AG08396 (cell line): ENCODE measurements at places on chromosomes 13 and 19.

DNA sequence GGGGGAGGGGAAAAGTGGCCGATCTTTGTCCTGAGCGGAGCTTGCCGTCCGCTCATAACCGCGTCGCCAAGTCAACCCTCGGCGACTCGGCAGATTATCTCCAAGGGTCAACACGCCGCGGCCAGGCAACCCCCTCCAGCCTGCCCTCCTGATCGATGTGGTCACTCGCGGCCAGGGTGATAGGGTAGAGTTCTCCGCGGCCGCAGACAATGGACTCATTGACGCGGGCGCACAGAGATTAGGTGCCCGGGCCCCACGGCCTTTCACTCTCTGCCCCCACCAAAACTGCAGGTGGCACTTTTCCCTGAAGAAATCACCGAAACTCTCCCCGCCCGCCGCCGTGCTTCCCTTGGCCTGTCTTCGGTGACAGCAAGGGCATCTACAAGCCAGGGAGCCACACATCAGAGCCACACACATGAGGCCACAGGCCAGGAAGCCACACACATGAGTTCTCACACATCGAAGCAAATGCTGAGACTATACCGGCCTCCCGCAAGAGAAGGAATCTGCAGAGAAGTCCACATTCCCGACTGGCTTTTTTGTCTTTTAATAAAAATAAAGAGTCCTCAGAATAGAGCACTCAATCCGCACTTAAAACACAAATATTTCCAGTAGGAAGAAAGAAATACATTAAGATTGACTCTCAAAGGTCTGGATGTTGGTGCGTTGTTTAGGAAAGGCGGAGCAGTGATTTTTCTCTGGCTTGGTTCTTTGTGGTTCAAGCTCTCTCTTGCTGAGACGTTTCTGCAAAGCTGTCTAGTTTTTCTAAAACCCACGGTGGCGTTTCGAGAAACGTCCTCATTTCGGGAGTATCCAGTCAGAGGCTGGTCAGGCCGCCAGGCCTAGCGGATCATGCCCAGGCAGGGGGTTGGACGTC is 1.5 kb upstream of the PDX1 start:
- no peak for DNase-seq

- DNase-seq: no peak
Measured at GRCh38 chr13:72383646-72384045, 343.8 kb downstream of the MZT1 start.

GRCh38 chr13:20425819-20426219 is 99.8 kb downstream of the CRYL1 start:
- DNase-seq: no peak

DNA sequence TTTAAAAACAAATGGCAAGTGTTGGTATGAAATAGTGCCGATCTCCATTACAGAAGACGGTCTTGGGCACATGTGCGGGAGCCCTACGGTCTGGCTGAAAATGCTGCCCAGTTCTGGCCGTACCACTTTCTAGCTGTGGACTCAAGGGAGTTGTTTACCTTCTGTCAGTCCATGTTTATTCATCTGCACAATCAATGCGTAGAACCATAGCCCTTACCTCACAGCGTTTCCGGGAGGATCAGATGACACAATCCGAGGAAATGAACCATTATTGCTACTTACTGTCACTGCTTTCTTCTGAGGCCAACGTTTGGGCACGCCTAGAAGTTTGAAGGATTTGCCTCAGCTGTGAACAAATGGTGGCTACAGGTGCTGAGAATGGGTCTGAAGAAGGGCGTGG is 31.2 kb downstream of the GADD45B start:
- peak; percentile 55 for DNase-seq

DNA sequence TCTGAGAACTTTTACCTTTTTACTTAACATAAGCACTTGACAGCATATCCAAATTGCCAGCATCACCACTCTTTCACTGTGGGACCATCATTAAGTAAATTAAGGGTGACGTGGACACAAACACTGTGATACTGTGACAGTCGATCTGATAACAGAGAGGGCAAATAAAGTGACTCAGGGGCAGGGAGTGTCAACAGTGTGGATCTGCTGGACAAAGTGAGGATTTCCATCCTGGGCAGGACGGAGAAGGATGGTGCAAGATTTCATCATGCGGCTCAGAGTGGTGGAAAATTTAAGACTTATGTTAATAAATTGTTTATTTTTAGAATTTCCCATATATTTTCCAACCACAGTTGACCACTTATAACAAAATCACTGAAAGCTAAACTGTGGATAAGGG is 60.0 kb upstream of the WDFY2 start:
- no peak for DNase-seq

GRCh38 chr13:114124431-114124830 is 8.0 kb downstream of the RASA3 start:
- no peak for DNase-seq

DNA sequence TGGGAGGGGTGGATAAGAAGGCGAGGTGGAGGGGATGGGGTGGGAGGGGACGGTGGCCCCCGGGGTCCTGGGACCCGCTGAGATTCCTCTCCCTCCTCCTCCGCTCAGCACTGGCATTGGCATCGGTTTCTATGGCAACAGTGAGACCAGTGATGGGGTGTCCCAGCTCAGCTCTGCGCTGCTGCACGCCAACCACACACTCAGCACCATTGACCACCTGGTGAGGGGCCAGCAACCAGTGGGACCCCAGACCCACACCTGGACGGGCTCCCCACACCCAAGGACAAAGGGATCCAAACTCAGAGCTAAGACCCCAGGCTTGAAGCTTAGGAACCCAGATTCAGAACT is 5.9 kb downstream of the TTYH1 start:
- no peak for DNase-seq

DNA sequence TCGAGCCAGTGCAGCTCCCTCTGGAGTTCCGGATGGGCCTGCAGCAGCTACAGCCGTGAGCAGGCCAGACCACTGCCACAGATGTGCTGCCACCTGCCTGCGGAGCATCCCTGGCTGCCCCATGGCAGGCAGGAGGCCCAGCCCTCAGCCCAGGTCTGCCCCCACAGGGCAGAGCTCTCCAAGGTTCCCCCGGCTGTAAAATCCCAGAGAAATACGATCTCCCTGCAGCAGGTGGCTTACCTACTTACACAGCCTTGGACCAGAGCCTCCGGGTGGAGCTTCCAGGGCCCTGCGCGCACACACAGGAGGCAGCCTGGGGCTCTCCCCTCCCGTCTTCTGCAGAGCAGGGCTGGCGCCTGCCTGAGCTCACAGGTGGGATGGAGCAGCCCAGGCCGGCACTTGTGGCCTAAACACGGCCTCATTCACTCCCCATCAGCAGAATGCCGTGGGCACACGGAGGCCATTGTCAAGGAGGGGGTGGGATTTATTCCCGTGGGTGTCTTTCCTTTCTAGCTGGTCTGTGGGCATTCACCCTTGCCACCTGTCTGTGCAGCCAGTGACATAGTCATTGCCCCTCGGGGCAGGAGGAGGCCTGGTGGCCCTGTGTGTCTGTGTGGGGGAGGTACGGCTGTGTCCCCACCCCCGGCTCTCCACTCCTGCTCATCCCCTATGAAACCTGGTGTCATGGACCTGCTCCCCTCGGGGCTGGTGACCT is 118.0 kb downstream of the KDM4B start:
- DNase-seq: no peak

DNA sequence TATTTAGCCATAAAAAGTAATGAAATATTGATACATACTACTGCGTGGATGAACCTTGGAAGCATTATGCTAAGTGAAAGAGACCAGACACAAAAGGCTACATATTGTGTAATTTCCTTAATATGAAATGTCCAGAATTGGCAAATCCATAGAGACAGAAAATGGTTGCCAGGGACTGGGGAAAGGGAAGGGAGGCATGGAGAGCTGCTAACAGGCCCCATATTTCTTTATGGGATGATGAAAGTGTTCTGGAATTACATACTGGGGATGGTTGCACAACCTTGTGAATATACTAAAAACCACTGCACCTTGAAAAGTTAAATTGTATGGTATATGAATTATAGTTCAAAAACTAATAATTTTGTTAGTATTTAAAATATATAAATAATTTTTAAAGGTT is 3.6 kb downstream of the IFT88 start:
- DNase-seq: no peak

GRCh38 chr13:77846173-77846572 is 72.5 kb downstream of the EDNRB start:
- DNase-seq: no peak

GRCh38 chr13:73520566-73521289 is 461.9 kb downstream of the KLF5 start:
- no peak for DNase-seq

- no peak for DNase-seq
Measured at GRCh38 chr19:43541920-43542650, 9.1 kb downstream of the ZNF575 start.

- no peak for DNase-seq
Measured at GRCh38 chr13:74625541-74625940, 491.3 kb upstream of the KLF12 start.

GRCh38 chr19:58098682-58098998 is 609 bp upstream of the ZSCAN18 start:
- no peak for DNase-seq

DNA sequence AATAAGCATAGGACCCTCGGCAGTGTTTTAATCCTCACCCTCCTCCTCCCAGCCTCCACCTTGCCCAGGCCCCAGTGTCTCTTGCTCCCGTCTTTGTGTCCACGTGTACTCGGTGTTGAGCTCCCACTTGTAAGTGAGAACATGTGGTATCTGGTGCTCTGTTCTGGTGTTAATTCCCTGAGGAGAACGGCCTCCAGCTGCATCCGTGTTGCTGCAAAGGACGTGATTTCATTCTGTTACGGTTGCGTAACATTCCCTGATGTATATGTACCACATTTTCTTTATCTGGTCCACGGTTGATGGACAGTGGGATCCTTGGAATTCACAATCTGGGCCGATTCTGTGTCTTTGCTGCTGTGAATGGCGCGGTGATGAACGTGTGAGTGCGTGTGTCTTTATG is 44.7 kb upstream of the TFDP1 start:
- no peak for DNase-seq

DNA sequence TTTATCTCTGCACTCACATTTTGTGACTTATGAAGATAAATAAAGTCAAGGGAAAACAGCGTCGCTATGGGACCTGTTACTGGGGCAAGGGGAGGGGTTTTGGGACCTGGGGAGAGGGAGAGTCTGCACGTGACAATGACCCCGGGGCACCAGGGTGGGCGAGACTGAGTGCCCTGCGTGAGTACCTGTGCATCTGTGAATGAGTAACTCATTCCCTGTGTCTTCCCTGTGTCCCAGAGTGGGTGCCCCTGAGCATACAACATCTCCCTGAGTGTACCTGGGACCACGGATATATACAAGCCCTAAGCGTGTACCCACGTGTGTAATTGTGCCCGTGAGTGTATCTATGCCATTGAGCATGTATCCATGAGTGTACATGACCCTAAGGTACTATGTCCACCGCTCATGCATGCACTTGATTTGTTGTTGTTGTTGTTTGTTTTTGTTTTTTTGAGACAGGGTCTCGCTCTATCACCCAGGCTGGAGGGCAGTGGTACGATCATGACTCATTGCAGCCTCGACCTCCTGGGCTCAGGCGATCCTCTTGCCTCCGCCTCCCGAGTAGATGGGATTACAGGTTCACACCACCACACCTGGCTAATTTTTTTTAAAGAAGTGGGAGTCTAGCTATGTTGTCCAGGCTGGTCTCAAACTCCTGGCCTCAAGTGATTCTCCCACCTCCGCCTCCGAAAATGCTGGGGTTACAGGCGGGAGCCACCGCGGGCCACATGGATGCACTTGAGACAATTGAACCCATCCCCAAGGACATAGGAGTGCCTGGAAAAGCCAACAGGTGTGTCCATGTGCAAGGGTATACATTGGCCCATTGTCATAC is 645 bp upstream of the TRAPPC5 start:
- DNase-seq: no peak

GRCh38 chr13:43272851-43273250 is 249.5 kb downstream of the DNAJC15 start:
- DNase-seq: no peak

GRCh38 chr13:42747399-42747873 is 33.9 kb upstream of the FAM216B start:
- DNase-seq: peak; percentile 75

DNA sequence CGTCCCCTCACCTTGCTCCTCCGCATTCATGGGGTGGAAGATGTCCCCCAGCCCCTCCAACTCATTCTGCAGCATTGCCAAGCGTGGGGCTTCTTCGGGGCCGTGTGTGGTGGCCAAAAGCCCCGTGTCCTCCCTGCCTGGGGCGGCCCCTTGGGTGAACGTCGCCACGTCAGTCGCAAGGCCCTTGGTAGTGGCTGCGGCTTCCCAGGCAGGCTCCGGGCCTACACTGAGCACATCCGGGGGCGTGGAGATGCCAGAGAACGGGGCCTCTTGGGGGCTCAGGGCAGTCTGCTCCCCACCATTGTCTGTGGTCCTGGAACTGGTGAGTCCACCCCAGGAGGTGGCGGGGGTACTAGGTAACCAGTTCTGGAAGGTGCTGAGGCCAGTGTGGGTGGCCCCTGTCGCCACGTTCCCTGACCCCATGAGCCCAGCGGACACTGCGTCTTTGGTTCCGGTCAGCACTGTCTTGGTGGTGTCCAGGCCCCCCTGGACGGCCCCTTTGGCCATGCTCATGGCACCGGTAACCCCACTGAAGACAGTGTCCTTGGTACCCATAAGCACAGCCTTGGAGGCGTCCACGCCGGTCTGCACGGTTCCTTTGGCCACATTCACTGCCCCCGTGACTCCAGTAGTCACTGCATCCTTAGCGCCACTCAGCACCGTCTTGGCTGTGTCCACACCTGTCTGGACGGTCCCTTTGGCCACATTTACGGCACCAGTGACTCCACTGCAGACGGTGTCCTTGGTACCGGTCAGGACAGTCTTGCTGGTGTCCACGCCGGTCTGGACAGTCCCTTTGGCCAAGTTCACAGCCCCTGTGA is 7.6 kb downstream of the PLIN4 start:
- DNase-seq: no peak

GRCh38 chr13:99860745-99861144 is 110.8 kb downstream of the ZIC5 start:
- no peak for DNase-seq

GRCh38 chr13:80074143-80074752 is 266.7 kb downstream of the SPRY2 start:
- DNase-seq: no peak

GRCh38 chr13:111537115-111537728 is 216.8 kb downstream of the TEX29 start:
- no peak for DNase-seq

DNA sequence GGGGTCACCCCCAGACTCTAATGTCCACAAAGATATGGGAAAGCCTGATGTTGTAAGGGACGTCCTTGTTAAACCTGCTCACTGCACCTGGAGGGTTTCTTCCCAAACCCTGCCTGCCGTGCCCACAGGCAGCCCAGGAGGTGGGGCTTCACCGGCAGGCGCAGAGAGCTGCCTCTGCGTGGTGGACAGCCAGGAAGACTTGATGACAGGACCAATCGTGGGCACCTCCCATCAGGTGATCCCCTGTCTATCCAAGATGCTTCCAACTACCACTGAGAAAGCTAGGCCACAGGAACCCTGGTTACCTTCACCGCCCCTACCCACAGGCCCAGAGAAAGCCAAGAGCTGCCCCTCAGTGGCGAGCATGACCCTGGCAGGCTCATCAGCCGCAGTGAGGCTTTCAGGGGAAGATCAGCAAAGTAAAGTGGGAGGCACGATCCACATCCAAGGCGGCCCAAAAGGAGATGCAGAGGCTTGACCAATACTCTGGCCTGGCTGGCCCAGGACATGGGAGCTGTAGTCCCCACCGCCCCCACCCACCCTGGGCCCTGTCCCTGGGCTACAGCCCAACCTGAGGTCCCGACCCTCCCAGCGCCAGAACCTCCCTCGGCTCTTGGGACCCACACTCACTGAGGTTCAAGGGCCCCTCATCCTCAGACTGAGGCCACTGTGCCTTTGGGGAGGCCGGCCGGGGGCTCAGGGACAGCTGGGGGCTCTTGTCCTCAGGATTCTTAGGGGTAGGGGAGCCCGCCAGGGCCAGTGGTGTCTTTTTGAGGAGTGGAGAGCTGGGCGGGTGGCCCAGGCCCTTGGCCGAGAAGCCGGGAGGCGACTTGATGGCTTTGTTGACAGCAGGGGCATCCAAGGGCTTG is 10.4 kb upstream of the AKAP8L start:
- DNase-seq: no peak
